ENCODE measurements at places on chromosomes 12 and 14.
A peak's percentile ranks its signal among the peaks of the same experiment; 100 is the strongest.

DNA sequence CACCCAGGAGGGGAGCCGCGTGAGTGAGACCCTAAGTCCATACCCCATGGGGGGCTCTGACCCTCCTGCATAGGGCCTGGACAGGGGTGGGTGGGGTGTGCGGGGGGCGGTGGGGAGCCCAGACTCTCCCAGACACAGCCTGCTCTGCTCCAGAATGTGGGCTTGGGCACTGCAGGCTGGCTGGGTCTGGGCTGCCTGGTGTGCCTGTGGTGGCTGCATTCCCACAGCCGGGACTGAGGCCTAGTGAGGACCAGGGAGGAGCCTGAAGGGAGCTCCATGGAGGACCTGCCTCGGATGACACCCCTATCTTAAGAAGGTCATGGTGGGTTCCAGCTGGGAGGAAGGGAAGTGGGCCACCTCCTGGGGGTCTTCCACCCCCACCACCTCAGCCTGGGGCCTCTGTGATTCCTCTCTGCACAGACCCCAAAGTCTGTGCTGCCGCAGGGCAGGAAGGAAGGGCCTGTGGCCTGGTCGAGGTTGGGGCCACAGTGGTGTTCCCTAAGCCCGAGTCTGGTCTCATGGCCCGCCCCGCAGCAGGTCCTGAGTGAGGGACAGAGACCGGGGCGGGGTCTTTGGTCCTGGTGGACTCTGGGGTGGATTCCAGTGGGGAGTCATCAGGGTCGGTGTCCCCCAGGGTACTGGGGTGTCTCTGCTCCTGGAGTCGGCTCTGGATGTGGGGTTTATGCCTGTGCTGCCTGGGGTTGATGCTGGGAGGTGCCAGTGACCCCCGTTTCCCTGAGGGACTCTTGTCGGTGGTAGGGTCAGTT is 392.3 kb downstream of the TMEM121 start:
- DNase-seq: no peak

DNA sequence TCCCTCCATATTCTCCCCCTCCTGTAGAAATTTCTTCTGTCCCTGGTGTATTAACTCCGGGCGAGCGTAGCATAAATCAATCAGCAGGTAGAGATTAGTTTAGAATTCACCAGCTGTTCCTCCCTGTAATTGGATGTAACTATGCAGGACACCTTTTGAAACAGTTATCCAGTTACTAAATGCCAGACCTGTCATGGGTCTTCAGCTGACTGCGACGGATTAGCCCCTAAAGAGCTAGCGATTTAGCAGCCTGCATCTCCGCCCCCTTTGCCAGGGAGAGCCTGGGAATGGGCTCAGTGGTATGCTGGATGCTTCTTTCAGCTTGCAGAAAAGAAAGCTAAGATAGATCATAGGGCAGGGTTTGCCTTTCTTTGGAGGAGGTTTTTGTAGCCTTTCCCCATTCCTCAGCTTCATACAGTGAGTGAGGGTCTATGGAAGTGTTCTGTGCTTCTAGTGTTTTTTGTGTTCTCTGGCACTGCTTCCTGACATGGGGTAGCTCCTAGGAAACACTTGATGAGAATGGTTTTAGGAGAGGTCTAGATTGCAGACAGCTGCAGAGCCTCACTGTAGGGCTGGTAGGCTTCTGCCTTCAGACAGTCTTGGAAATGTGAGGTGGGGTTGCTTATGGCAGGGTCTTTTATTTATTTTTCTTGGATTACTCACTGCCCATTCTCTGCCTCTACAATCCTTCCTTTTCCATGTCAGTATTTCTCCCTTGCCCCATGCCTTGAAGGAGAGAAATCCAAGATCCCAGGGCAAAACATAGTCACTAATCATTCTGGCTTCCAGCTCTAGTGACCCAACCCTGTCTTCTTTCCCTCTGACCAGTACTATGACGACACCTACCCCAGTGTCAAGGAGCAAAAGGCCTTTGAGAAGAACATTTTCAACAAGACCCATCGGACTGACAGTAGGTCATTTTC is 16.7 kb downstream of the COPZ1 start:
- DNase-seq: no peak

- no peak for DNase-seq
Observed at GRCh38 chr14:104478656-104479055, 100.9 kb upstream of the C14orf180 start.

DNA sequence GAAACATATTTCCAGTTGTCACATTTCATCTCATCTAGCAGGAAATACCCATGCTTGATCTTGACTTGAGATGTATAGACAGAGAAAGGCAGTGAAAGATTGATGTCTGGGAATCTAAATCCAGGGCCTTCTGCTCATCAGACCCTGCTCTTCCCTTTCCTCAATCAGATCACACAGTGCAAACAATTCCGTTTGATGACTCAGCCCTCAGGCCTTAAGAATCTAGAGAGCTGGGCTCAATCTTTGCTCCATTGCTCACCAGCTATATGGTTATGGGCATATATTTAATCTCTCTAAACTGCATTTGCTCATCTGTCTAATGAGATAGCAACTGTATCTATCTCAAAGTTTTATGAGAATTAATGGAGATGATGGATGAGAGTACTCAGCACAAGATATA is 201.8 kb upstream of the CCDC196 start:
- no peak for DNase-seq

GRCh38 chr14:95140060-95140858 is 17.1 kb downstream of the DICER1 start:
- no peak for DNase-seq

- DNase-seq: no peak
Observed at GRCh38 chr12:84658877-84659276, 253.7 kb downstream of the SLC6A15 start.

DNA sequence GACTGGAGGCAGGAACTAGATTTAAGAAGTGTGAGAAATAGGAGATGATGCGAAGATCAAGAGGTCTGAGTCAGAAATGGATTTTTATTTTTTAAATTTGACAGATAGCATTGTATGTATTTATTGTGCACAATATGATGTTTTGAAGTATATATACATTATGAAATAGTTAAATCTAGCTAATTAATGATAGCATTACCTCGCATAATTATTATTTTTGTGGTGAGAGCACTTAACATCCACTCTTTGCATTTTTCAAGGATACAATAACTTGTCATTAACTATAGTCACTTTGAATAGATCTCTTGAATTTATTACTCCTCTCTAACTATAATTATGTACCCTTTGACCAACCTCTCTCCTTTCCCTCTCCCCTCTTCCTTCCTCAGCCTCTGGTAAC is 3.7 kb downstream of the SMOC1 start:
- DNase-seq: no peak

- DNase-seq: peak; percentile 56
Observed at GRCh38 chr14:23299986-23300686, 2.5 kb downstream of the PPP1R3E start.

GRCh38 chr12:89391726-89392336 is 39.5 kb upstream of the DUSP6 start:
- DNase-seq: no peak

GRCh38 chr12:94427501-94428381 is 31.9 kb downstream of the CEP83 start:
- DNase-seq: no peak

DNA sequence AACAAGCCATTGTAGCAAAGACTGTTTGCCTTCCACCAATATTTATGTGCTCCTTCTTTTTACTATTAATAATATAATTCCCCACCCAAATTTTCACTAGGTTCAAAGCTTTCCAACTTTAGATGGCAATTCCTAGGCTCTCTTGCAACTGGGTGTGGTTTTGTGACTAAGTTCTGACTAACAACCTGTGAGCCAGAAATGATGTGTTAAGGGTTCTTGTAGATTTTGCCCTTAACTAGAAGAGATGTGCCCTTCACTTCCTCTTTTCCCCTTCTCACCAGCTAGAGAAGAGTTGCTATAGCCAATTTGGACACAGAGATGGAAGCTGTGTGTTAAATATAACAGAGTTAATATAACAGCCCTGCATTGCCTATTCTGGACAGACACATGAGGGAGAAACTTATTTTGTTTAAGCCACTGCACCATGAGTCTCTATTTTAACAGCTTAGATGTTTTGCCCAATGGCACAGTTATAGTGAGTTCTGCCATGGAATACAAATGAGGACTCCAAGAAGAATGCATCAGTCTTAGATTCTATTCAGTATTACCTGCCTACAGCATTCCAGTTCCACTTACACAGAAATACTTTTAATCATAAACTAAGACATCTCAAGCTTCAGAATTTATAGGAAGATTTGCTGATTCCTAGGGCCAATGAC is 216.2 kb downstream of the DUSP6 start:
- no peak for DNase-seq

DNA sequence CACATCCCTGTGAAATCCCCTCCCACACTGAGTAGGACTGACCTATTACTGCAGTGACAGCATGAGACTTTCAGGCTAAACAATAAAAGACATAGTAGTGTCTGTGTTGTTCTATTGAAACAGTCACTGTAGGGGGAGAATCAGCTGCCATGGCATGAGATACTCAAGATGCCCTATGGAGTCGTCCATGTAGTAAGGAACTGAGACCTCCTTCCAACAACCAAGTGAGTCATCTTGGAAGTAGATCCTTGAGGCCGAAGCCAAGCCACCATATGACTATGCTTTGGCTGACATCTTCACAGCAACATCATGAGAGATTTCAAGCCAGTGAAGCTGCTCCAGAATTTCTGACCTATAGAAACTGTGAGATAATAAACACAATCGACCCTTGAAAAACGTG is 12.1 kb upstream of the LRP6 start:
- no peak for DNase-seq

GRCh38 chr12:77723308-77723707 is 107.4 kb upstream of the NAV3 start:
- DNase-seq: no peak

- no peak for DNase-seq
Observed at GRCh38 chr12:48286665-48287064, 64.1 kb downstream of the ZNF641 start.

DNA sequence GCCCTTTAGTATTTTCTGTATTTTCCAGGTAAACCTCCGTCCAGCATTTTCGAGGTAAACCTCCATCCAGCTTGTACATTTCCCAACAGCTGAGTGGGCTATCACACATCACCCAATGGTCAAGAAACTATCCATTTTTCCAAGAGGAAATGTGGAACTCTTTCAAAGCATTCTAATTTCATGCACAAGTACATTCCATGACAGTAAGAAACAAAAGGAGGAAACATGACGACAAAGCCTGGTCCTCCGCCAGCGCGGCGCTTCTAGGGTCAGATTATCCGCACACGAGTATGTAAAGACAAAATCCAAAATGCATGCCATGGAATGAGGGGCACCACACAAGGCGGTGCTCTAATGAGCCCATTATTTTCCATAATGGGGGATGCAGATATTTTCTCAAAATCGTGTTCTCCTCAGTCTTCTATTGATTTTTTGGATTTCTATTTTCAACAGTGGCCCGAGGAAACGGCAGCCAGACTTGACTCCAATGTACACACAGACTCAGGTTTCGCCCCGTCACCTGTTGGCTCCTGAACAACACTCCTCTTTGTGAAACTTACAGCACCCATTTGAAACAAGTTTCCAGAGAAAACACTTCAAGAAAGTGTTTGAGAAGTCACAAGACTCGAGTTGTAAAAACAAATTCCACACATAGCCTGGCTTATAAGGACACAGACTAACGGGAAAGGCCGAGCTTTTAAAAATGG is 107.4 kb downstream of the PRICKLE1 start:
- peak; percentile 70 for DNase-seq

DNA sequence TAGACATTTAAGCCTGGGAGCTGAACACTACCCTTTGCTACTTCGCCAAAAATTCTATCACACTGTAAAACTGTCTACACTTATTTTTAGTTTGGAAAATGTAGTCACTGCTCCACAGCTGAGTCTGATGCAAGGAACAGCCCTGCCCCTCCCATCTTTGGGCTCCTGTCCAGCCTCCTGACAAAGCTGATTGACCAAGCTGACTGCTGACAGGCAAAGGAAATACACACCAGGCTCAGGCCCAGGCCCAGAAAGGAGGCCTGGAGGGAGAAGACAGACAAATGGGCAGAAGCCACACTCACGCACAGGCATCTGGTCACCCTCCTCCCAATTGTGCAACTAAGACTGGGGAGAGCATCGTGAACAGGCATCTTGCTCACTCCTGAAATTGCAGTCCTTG is 55.3 kb downstream of the ISCA2 start:
- DNase-seq: peak; percentile 90

- DNase-seq: no peak
Observed at GRCh38 chr12:124036171-124036598, 63.2 kb downstream of the ZNF664 start.

- no peak for DNase-seq
Observed at GRCh38 chr14:98564006-98564405, 708.0 kb downstream of the BCL11B start.

GRCh38 chr12:117580015-117580717 is 218.7 kb upstream of the NOS1 start:
- no peak for DNase-seq

GRCh38 chr12:104011253-104011652 is 38.7 kb downstream of the GLT8D2 start:
- DNase-seq: no peak

DNA sequence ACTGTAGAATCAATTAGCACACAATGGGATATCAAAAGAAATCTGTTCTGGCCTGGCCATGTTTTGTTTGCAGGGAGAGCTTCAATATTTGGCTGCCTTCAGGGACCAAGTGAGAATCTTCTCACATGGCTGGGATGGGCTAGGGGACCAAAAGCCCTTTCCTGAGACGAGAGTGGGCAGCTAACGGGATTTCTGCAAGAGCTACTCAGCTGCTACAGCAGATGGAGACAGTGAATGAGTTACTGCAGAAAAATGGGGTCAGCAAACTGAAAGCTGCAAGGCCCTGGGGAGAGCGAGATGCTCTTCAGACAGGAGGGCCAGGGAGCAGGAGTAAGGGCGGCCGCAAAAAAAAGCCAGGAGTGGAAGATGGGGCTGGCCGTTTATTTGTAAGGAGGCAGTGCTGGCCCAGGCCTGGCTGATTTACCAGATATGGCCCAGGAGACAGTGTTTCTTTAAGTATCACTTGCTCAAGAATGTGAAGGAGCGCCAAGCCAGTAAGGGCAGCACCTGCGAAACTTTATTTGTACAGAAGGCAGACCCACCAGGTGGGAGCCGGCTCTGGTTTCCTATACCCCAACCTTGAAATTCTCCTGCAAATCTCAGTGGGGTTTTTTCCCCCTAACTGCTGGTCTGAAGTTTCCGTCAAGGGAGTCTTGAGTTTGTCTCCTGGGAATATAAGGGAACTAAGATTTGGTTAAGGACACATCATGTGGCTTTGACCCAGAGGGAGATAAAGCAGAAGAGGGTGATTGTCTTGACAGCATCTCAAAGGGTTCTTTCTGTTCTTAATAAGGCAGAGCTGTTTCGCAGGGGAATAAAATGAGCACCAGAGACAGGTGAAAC is 57.8 kb downstream of the SSH1 start:
- no peak for DNase-seq

DNA sequence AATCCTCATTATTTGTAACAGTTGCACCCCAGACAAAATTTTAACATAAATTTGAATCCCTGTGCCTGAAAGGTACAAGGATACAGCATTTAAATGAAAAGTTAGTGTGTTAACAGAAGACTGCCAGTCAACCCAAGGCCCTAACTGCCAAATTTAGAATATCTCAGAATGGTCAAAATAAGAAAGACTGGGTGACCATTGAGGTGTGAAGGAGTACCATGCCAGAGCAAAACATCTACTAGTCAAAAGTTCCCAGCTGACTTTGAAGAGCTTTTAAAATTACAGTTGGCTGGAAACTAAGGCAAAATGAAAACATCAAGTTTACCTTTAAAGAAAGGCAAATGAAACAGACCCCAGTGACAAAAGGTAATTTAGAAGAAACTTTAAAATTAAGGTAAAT is 18.4 kb downstream of the SAV1 start:
- DNase-seq: no peak
